ENCODE measurements at places on chromosomes 2 and 18. TPM values are rescaled to one million over a fixed set of nuclear protein-coding genes. Genes with fewer than 3 reads are reported as not detected.

- no peak for DNase-seq
Measured at GRCh38 chr2:233373316-233373715, 19.0 kb downstream of the DGKD start.

DNA sequence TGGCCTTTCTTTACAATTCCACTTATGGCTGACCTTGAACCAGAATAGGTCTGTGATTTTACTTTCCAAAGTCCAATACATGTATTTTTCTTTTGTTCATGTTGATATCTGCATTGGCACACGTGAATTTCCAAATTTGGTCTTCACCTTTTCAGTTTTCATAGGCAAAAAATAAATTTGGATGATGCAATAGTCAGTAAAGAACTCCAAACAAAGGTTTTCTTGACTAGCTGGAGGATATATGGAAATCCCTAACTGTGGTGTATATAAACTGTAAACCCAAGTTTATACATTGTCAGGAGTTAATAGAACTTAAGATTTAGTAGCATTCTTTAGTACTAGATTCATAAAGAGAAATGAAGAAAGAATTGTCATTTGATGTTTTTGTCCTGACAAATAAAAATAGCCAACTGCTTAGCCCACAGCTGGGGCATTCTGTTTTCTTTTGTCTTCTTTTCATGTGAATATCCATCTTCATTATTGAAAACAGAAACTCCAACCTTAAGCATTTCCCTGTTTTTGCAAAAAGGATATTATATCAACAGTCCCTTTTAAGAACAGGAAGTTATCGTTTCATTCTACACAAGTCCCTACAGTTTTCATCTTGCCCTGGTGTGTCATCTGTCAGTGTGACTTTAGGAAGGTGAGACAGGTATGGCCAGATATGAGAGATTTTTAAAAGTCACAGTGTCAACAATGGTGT, 132.9 kb downstream of the BCL2 start:
- DNase-seq = no peak

GRCh38 chr2:66601624-66602023, 166.7 kb downstream of the MEIS1 start:
- no peak for DNase-seq

- no peak for DNase-seq
Measured at GRCh38 chr2:55459279-55459678, 39.6 kb upstream of the CCDC88A start.

DNA sequence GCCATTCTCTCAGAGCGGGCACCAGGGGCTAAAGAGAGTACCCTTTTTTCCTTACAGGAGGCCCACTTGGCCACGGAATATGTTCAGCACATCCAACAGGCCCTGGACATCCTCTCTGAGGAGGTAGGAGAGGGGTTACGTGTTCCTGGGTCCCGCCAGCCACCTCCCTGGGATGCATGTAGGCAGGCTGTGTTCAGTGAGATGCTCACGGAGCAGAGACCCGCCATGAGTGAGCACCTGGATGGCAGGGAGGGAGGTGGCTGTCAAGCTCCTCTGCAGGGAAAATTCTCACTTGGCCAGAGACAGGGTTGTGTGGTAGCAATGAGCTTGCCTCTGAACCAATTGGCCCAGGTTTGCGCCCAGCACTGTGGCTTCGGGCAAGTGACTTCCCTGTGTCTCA, 123.1 kb upstream of the PPP1CB start:
- DNase-seq = no peak

DNA sequence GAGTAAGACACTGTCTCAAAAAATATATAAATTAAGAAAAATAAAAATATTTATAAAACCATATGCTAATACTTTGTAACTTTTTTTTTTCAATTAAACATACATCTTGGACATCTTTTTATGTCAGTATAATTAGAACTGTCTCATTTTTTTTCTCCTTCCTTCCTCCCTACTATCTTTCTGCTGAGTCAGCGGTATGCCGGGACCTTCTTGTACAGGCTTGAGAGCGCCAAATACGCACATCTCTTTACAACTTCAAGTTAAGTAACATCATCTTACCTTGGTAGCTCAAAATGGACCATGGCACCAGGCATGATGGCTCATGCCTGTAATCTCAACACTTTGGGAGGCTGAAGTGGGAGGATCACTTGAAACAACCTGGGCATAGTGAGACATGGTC, 153.4 kb downstream of the FAM161A start:
- no peak for DNase-seq

GRCh38 chr2:96336104-96336775, 674 bp downstream of the NCAPH start:
- no peak for DNase-seq

GRCh38 chr18:5417342-5417741, 121.8 kb upstream of the ZBTB14 start:
- DNase-seq = no peak

GRCh38 chr2:109676346-109676902, 62.3 kb downstream of the SOWAHC start:
- DNase-seq = no peak

GRCh38 chr2:83615511-83615910, 843.6 kb downstream of the SUCLG1 start:
- DNase-seq = no peak

GRCh38 chr2:209719034-209719433, 52.6 kb upstream of the UNC80 start:
- no peak for DNase-seq

- DNase-seq = no peak
Measured at GRCh38 chr18:7237673-7238272, 6.9 kb downstream of the LRRC30 start.

DNA sequence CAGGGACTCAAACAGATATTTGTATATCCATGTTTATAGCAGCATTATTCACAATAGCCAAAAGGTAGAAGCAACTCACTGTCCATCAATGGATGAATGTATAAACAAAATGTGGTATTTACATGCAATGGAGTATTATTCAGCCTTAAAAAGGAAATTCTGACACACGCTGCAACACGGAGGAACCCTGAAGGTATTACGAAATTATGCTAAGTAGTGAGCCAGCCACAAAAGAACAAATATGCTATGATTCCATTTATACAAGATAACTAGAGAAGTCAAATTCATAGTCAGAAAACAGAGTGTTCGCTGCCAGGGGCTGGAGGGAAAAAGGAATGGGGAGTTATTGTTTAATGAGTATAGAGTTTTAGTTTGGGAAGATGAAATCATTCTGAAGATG, 61.0 kb upstream of the CDKL4 start:
- DNase-seq = no peak

DNA sequence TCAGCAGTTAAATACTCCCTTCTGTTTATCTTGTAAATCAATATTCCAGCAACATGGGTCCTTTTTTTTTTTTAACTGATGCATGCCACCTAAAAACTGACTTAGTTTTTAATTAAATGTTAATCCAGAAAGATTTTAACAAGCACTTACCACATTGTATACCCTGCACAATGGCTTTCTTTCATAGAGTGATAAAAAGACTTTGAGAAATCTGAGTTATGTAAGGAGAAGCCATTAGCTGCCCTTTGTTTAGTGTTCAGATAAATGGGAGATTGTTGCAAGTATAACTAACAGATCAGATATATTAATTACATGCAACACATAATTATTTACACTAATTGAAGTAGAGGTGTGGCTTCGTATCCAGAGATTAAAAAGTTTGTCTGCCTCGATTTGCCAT, 22.7 kb upstream of the NFATC1 start:
- no peak for DNase-seq

DNA sequence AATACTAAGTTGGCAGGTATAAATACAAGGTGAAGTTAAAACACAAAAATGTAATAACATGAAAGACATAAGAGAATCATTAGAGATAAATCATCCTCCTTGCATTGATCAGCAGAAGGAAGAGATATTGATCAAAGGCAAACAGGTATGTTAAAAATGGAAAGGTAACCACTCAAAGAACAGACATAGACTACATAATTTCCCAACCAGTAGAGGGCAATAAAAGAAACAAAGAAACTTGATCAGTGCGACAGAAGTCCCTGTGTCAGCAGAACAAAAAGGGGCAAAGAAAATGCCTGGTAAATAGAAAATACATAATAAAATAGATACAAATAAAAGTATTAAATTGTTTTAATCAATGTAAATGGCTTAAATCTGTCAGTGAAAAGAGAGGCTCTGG, 53.6 kb downstream of the FAM228A start:
- DNase-seq = peak; percentile 4

Gene LBX2
- total RNA-seq = 2.4 TPM

Gene ZSWIM2
- not detected for total RNA-seq

Gene L3MBTL4
- total RNA-seq = 0.04 TPM

Gene NDC80
- total RNA-seq = 24.3 TPM

Gene CRYBA2
- total RNA-seq = not detected

Gene MPP4
- total RNA-seq = 9.0 TPM

Gene IL18RAP
- total RNA-seq = not detected

Gene FER1L5
- not detected for total RNA-seq

Gene CYP27C1
- not detected for total RNA-seq

Gene MC5R
- total RNA-seq = not detected

Data from pulmonary artery endothelial cell (primary cell).